ENCODE measurements at places on chromosomes 13 and 19. TPM values are rescaled to one million over a fixed set of nuclear protein-coding genes. Genes with fewer than 3 reads are reported as not detected.

RYR1 gene
- polyA plus RNA-seq: 8.7 TPM

IQCN gene
- 0.88 TPM for polyA plus RNA-seq

CATSPERD gene
- polyA plus RNA-seq: not detected

KLK6 gene
- 64.6 TPM for polyA plus RNA-seq

KCTD4 gene
- 0.02 TPM for polyA plus RNA-seq

AKT2 gene
- 51.9 TPM for polyA plus RNA-seq

DCT gene
- polyA plus RNA-seq: 0.04 TPM
